ENCODE measurements at places on chromosomes 12 and 14. TPM values are rescaled to one million over a fixed set of nuclear protein-coding genes. Genes with fewer than 3 reads are reported as not detected.
A peak's percentile ranks its signal among the peaks of the same experiment; 100 is the strongest.

DNA sequence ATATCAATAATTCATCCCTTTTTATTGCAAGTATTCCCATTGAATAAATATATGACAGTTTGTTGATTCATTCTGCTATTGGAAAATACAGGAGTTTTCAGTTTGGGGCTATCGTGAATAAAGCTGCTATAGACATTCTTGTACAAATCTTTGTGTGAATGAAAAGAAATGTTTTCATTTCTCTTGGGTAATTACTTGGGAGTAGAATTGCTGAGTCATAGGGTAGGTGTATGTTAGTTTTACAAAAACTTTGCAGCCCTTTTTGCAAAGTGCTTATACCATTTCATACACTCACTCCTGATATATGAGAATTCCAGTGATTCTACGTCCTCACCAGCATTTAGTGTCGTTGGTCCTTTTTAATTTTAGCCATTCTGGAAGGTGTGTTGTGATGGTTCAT is 6.9 kb upstream of the PTCSC3 start:
- no peak for DNase-seq

Gene TAS2R8
- not detected for polyA plus RNA-seq

DNA sequence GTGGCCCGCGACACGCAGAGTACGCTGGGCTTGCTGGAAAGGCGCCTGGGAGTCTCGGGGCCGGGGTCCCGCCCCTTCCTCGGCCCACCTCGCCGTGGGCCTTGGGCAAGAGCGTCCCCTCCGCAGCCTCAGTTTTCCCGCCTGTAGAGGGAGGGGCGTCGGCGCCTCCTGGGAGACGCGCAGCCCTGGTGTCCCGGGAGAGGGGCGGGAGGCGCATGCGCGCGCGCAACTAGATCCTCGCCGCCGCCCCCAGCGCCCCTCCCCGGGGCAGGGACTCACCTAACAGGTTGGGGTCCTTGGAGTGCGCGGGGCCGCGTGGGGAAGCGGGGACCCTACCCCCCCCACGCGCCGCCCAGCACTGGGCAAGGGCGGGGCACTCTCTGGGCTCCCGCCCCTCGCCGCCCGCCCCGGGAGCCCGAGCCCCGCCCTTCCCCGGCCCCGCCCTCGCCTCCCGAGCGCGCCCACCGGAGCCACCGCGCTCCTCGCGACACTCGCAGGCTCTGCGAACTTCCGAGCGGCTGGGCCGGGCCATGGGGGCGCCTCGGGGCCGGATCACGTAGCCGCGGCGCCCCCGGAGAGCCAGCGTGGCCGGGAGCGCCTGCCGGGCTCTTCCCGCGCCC is at the start of gene KIF26A:
TSS of gene KIF26A (plus strand) at position 490 of the 620 bp plus-strand sequence. CDS start 136 bp downstream, outside the sequence.
- peak; percentile 41 for DNase-seq

Gene ASPG
- polyA plus RNA-seq, result 3.3 TPM

DNA sequence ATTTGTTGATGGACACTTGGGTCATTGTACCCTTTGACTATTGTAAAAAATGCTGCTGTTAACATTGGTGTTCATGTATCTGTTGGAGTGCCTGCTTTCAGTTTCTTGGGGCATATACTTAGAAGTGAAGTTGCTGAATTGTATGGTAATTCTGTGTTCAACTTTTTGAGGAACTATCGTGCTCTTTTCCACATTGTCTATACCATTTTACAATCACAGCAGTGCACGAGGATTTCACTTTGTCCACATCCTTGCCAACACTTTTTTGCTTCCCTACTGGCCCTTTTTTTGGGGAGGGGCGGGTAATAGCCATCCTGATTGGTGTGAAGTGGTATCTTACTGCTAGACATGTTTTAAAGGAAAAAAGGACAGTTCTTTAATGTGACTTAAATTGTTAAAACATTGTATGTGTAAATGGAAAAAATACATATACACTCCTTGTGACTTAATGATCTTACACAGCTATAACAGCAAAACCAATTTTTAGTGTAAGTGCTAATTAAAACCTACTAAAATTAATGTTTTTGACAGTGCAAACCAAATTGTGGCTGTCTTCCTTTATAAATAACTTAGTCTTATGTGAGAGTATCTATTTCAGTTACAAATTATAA is 52.7 kb downstream of the WNK1 start:
- no peak for DNase-seq

- no peak for DNase-seq
Observed at GRCh38 chr14:31280132-31280870, 72.7 kb upstream of the HECTD1 start.

Gene CRACR2A
- polyA plus RNA-seq, result 3.1 TPM

GRCh38 chr12:27221625-27222387 is 22.3 kb upstream of the STK38L start:
- DNase-seq, result no peak

Gene BDKRB2
- 2.9 TPM for polyA plus RNA-seq

GRCh38 chr12:70830221-70831061 is 90.1 kb downstream of the PTPRR start:
- no peak for DNase-seq

DNA sequence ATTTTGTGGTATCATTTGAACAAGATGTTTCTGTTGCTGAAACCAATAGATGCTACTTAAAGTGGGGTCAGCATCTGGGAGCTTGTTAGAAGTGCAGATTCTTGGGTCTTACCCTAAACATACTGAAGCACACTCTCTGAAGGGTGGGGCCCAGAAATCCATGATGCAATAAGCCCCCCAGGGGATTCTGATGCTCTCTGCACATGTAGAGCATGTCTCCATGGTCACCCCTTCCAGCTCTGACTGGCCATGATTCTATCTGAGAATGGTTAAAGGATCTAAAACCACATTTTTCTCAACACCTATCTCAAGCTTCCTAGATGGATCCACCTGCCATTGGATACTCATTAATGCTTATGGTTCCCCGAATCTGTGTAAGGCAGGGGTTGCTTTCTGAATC is 20.4 kb downstream of the JDP2 start:
- no peak for DNase-seq

DNA sequence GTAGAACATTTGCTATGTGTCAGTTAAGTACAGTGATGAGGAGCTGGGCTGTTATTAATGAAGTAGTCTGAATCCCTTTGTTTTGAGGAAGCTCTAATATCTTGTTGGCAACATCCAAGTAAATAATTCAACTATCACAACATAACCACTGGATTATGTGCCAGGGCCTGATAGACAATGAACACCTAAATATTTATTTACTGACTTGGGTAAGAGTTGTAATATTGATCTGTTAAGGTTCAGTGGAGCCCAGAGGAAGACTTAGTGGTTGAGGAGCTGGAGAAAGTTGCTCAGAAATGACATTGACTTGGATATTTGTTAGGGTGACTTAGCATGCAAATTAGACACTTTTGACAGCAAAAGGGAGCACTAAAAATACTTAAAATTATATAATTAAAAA is 26.8 kb downstream of the DERA start:
- no peak for DNase-seq

DNA sequence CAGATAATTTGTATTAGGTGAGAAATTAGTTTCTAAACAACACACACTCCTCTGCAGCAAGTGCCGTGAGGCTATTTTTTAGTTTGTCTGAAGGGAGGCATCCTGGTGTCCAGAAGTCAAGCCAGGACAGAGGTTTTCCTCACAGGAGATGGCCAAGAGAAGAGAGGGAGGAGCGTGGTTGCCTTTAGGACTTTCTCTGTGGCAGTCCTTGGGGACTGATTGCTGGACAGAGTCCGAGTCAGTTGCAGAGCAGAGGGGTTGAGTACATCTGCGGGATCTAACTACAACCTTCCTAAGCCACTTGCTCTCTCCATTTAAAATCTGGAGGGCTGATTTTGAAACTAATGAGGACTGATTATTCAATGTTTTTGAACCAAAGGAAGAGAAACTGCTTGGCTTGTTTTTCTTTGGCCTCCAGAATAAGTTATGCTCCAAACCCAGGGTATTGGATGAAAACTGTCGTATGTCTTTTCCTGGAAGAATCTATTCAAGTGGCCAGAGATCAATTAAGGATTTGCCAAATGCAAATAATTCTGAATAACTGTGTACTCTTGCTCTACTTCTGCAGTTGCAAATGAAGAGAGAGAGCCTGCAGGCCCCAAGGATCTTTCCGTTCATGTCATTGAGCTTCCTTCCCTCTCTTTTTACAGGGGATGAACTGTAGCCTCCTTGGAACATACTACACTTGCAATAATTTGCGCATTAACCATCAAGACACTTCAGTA is 1.2 kb downstream of the SLCO1C1 start:
- DNase-seq, result peak; percentile 35

DNA sequence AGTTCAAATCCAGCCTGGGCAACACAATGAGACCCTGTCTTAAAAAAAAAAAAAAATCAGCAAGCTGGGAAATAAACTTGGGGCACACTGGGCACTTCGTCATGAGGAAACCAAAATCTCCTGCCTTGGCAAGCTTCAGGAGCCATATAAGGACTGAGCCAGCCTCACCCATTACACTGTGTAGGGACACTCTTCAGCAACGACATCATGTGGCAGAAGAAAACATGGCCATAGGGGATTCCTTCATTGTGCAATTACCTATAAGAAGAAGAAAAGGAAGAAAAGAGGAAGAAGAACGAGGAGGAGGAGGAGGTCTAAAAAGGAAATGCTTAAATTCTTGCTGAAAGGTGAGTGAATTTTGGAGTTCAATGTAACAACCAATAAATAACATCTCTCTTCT is 26.1 kb upstream of the IFNG start:
- DNase-seq, result no peak

- no peak for DNase-seq
Observed at GRCh38 chr14:77654001-77654441, 37.6 kb upstream of the SPTLC2 start.

DNA sequence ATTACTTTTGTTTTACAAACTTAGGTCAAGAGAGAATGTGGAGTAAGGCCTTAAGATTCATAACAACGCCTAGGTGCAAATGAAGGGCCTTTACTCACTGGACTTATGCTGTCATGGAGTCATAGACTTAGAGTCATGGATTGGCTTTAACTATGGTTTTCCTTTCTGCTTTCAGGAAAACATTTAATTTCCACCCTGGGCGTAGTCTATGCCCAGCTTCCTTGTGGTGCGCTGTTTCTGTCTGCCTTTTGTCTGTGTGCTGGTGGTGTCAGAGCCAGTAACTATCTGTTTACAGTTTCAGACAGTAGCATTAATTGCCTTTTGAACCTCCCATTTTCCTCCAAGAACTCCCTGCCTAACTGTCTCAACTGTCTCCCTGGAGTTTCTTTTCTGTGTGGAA is 31.8 kb upstream of the COX6A1 start:
- no peak for DNase-seq

GRCh38 chr12:13635709-13636108 is 345.7 kb downstream of the GRIN2B start:
- DNase-seq, result no peak

GRCh38 chr12:89225401-89225800 is 126.9 kb downstream of the DUSP6 start:
- no peak for DNase-seq

GRCh38 chr12:10749700-10750384 is 26.7 kb upstream of the YBX3 start:
- DNase-seq, result peak; percentile 88

DNA sequence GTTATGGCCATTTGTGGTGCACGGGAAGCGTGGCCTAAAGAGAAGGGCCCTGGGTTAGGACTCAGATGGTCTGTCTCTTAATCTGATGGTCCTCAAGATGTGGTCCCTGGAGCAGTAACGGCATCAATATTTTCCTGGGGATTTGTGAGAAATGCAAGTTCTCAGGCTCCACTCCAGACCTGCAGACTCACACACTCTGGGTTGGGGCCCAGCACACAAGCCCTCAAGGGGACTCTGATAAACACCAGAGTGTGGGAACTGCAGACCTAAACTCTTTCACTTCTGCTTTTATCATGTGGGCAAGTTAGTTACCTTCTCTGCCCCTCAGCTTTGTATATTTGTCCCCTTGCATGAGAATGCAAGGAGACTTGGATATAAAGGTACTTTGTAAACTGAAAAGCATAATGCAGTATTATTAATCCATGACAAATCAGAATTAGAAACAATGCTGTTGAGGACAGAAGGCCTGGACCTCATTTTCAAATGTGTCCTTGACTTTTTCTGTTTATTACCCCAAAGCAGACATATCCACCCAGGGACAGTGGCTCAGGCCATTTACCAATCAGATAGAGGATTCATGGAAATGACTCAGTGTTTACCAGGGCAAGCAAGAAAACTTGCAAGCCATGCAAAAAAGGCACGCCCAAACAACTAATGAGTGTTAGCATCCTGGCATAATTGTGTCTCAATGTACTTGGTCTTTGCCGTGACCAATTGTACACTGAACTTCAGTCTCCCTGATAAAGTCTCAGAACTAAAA is 157.0 kb downstream of the ASCL1 start:
- peak; percentile 34 for DNase-seq

Gene MDM1
- 36.1 TPM for polyA plus RNA-seq

GRCh38 chr14:88026890-88027289 is 22.0 kb downstream of the GPR65 start:
- no peak for DNase-seq

GRCh38 chr14:36874396-36875138 is 212.9 kb downstream of the PAX9 start:
- DNase-seq, result no peak

- no peak for DNase-seq
Observed at GRCh38 chr14:54649056-54649455, 82.1 kb downstream of the SAMD4A start.

Gene MIP
- 1.1 TPM for polyA plus RNA-seq

DNA sequence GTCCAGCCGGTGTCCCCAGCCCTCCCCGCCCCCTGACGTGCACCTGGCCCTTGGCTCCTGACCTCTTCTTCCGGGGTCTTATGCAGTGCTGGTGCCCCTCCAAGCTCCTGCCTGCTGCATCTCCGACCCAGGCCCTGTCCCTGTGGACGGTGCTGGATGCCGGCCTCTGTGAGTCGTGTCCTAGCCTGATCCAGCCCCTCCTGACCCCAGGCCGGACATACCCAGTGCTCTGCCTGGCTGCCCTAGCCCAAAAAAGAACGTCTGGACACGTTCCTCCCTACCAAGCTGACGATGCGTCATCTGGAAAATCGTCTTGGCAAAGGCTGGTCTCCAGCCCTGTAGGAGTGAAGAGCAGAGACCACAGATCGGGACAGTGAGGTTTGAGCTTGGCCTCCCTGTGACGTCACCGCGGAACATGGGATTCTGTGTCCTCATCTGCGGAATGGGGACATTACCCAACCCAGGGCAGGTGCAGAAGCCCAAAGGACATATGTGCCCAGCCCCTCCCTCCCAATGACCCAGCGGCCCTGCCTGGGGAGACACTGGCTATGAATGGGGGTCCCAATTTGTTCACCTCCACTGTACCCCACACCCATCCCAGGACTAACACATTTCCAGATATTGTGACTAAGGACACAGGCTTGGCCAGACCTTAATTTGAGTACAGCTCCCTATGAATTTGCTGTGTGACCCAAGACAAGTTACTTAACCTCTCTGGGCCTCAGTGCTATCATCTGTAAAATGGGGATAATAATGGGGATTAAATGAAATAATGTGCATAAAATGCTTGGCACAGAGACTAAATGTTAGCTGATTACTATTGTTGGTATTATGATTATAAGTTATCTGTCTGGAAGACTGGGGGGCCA is 51.0 kb upstream of the BCL11B start:
- no peak for DNase-seq

- DNase-seq, result no peak
Observed at GRCh38 chr14:50249136-50249775, 17.9 kb upstream of the SOS2 start.

GRCh38 chr12:94717108-94717507 is 66.8 kb upstream of the TMCC3 start:
- no peak for DNase-seq

- no peak for DNase-seq
Observed at GRCh38 chr14:20455355-20456300, 602 bp downstream of the APEX1 start.

- DNase-seq, result no peak
Observed at GRCh38 chr12:7496451-7496850, 7.1 kb downstream of the CD163 start.
